Cerebellar nuclear complex (tissue), 1 donor: ENCODE measurements at places on chromosomes 1 and 21.

DNA sequence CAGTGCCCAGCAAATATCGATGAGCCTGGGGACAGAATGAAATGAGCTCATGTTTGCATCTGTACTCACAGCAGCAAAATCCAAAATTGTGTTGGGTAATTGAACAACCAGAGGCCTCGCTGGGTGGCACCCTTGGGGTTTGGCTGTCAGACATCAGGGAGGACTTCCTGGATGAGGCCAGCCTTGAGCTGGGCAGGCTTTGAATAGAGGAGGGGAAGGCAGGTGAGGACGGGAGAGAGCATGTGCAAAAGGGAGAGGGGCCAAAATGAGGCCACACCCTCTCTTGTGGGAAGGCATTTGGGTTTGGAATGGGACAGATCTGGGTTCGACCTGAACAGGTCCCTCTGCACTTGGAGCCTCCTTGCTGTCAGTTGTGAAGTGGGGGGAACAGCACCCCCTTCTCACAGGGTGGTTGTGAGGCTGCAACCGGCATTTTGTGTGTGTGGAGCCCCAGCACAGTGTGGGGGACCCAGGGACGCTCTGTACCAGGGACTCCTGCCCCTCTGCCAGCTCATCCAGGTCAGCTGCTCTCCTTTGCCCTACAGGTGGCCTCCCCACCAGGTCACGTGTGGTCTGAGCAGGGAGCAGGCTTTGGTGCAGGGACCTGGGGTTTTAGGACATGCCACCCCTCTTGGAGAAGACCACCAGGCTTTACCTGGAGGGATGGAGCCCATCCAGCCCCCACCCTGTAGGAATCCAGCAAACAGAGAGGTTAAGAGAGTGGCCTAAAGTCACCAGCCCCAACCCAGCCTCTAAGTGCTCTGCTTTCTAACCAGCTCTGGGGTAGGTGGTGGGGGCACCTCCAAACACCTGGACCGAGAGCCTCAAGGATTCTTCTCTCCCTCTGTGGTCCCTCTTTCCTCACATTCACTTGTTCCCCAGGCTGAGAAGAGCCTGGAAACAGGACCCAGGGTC, 521.8 kb downstream of the PTPRU start:
- DNase-seq, result no peak

GRCh38 chr1:180581635-180582039, 22.9 kb downstream of the OVAAL start:
- DNase-seq, result no peak

DNA sequence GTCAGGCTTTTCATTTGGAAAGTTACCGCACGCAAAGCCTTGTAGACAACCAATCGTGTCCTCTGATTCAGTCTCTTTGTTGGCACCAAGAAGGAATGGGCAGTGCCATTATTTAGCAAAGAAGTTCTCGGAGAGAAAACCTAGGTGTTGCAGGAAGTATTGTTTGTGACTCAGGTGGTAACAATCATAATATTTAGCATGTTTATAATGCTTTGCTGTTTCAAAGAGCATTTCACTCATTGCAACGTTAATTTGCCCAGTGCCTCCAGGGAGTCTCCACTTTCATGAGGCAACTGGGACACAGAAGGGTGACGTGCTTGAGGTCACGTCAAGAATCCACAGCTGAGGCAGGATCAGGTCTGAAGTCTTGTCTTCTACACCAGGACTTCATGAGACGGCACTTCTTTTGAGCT, 31.4 kb downstream of the STPG1 start:
- DNase-seq, result no peak

- DNase-seq, result no peak
Measured at GRCh38 chr1:15758343-15758931, at the start of gene FBLIM1. TSS of gene FBLIM1 (plus strand) at chr1:15758795. CDS start at chr1:15764984, 6,189 bp downstream.

GRCh38 chr1:244019982-244020485, 31.0 kb upstream of the ZBTB18 start:
- no peak for DNase-seq

DNA sequence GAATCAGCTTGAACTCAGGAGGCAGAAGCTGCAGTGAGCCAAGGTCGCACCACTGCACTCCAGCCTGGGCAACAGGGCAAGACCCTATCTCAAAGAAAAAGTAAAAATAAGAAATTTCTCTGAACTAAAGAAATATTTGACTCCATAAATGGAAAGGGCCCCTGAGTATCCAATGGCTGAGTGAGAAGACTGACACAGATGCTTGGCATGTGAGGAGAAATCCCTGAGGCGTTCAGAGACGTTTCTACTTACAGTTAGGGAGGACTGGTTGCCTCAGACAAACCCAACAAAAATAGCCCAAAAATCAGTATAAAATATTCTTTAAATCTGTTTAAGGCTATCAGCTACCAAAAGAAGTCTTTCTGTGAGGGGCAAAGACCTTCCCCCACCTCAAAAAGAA, 3.0 kb upstream of the SUMO3 start:
- no peak for DNase-seq
